ENCODE measurements at places on chromosomes 11 and 22.

- DNase-seq = peak; percentile 6
These were observed 13.2 kb upstream of the HDHD5 start for GRCh38 chr22:17172029-17172833.

- DNase-seq = no peak
These were observed 36.8 kb downstream of the TBX1 start for GRCh38 chr22:19797086-19798002.

- no peak for DNase-seq
These were observed 117.4 kb downstream of the SYN3 start for GRCh38 chr22:32940736-32941135.

GRCh38 chr11:34744511-34744910 is 123.6 kb downstream of the EHF start:
- DNase-seq = no peak

GRCh38 chr11:44128729-44129128 is 33.3 kb downstream of the EXT2 start:
- DNase-seq = no peak

GRCh38 chr22:49476176-49476575 is 351.5 kb downstream of the BRD1 start:
- no peak for DNase-seq

DNA sequence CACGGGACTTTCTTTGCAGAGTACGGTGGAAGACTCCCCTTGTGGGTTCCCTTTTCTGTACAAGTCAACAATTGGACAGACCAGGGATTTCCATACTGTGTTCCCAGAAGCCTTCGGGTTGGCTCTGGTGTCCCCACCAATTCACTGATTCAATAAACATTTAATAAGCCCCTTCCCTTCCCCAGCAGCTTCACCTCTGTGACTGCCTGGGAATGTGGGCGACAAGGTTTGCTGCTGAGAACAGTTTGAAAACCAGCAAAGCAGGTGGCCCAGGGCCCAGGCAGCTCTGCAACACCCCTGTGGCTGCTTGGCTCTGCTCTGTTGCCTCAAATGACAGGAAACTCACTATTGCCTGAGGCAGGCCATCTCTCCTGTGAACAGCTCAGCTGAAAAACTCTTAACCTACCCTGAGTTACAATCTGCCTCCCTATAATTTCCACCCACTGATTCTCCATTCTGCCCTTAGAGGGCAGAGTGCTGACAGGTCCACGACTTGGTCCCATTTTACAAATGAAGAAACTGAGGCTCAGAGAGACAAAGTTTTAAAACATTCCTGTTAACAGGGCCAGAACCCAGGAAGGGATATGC is 10.4 kb downstream of the ADORA2A start:
- no peak for DNase-seq

GRCh38 chr11:77144857-77145428 is 16.9 kb downstream of the MYO7A start:
- no peak for DNase-seq

DNA sequence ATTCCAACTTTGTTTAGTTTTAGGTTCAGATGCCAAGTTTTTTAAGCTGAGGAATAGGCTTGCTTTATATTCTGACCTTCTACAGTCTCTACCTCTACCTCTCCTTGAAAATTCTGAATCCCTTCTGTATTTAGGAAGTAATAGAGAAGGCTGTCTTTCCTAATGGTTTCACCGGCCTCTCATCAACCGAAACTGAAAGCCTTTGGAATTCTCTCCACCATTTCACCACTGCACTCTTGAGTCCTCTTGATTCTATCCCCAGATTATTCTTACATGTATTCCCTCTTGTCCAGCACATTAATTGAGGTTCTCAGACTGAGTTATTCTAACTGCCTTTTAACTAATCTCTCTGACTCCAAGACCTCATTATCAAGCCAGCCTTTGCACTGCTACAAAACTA is 67.7 kb upstream of the PICALM start:
- DNase-seq = no peak

DNA sequence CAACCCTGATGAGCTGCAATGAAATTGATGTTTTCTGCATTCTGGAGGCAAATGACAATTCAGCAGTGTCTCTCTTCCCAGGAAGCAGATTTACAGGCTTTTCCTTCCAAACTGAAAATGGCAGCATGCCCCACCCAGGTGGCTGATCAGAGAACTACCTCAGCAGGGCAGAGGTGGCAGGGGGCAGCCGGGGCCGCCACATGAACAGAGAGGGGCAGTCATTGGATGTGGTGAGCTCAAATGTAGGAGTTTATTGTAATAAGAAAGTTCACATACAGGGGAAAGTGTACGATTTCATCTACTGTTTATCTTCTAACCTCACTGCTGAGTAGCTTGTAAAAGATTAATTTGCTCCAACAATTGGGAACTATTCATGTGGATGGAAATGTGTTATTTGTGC is 15.7 kb upstream of the PARVA start:
- no peak for DNase-seq

DNA sequence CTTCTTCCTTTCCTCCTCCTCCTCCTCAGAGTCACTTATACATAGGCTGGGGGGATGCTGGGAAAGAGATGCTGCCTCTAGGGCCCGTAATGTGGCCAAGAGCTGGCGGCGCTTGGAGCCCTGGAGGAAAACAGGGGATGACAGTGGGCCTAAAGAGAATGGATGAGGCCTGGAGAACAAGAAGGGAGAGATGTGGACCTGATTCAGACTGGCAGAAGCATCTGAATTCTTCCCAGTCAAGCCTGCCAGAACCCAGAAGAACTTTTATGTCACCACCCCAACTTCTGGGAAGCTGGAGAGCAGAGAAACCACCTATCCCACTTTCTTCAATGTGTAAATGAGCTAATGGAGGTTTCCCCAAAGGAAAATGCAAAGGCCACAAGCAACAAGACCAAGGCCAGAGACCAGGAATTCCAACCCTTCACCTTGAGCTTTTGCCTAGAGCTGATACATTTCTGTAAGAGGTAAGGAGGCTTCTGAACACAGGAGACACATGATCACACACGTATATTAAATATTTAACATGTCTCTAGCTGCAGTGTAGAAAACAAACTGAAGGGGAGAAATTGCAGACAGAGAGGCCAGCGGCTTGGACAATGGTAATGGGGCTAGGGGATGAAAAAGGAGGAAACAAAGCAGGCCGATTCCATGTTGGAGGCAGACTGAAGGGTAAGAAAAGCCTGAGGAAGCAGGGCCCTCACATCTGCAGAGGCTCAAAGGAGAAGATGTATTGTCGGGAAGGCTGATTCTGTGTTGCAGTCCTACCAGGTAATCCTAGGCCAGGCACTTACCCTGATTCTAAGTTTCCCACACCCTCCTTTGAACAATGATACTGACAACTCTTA is 1.1 kb downstream of the RRP8 start:
- no peak for DNase-seq

DNA sequence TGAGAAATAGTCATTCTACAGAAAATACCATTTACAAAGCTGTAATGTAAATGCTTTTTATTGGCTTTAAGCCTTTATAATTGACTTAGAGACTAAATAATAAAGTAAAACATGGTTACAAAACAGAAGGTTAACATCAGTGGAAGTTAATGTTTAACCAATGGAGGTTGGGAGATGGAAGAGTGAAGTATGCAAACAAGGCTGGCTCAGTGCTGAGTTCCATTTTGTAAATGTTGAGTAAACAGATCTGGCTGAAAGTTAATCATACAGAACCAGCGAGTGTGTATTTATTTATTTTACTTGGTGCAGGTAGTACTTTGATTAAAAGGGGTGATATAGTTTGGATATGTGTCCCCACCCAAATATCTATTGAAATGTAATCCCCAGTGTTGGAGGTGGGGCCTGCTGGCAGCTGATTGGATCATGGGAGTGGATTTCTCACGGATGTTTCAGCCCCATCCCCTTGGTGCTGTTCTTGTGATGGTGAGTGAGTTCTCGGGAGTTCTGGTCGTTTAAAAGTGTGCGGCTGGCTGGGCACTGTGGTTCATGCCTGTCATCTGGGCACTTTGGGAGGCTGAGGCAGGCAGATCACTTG is 827.4 kb downstream of the OPCML start:
- DNase-seq = no peak

GRCh38 chr22:38572065-38572464 is 2.1 kb upstream of the DMC1 start:
- peak; percentile 64 for DNase-seq

- no peak for DNase-seq
These were observed 19.6 kb downstream of the POU2AF1 start for GRCh38 chr11:111359223-111360149.

DNA sequence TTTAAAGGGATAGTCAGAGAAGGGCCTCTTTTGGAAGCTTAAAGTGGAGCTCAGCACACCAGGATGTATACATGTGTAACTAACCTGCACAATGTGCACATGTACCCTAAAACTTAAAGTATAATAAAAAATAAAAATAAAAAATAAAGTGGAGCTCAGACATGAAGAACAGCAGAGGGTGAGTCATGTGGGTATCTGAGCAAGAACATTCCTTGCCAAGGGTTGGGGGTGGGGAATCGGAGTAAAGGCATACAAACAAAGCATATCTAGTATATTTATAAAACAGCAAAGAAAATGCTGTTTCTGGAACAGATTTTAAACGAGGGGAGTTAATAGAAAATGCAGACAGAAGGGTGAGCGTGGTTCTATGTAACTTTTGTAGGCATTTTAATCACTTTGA is 562.6 kb upstream of the ANO3 start:
- peak; percentile 46 for DNase-seq

GRCh38 chr22:45462034-45462655 is 40.5 kb upstream of the FBLN1 start:
- no peak for DNase-seq

- no peak for DNase-seq
These were observed 94.2 kb upstream of the DRD2 start for GRCh38 chr11:113569391-113569790.

- DNase-seq = peak; percentile 98
These were observed 549.1 kb downstream of the MN1 start for GRCh38 chr22:27252282-27253049.

DNA sequence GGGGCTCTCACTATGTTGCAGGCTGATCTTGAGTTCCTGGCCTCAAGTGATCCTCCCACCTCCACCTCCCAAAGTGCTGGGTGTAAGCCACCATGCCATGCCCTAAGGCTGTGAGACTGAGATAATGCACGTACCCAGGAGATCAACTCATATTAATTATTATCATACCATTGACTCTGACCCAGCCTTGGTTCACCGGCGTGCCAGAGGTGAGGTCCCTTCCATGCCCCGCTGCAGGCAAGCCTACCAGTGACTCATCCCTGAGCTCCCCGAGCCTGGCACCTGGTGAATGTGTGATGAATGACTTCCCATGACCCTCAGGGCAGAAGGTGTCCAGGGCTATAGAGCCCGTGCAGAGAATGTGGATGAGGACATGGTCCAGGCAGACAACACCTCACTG is 12.1 kb downstream of the GAL3ST1 start:
- no peak for DNase-seq

DNA sequence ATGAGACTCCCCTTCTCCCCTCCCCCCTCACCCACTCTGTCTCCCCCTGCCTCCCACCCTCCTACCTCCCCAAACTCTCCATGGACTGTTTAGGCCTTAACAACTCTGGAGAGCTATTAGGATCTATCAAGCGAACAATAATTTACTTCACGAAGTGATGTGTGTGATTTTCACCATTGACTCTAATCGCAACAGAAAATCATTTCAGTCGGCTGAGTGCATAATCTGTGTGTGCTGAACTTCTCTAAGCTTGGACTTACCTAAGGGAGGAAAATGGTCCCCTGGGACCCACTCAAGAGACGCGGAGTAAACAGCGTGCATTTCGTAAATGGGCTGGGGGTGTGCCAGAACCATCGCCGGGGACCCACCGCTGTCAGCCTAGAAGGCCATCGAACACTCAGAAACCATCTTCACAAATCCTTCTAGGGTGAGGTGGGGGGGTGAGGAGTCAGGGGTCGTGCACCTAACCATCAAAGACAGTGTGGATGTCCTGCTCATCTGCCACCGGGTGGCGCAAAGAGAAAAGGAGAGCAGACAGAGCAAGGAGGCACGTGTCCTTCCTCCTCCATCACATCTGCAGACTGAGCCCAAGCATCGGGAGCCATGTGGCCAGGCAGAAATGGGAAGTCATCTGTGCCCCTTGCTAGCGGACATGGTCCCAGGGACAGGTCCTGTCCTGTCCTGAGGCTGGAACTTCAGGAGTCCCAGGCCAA is 62.1 kb upstream of the NUP50 start:
- DNase-seq = peak; percentile 72

DNA sequence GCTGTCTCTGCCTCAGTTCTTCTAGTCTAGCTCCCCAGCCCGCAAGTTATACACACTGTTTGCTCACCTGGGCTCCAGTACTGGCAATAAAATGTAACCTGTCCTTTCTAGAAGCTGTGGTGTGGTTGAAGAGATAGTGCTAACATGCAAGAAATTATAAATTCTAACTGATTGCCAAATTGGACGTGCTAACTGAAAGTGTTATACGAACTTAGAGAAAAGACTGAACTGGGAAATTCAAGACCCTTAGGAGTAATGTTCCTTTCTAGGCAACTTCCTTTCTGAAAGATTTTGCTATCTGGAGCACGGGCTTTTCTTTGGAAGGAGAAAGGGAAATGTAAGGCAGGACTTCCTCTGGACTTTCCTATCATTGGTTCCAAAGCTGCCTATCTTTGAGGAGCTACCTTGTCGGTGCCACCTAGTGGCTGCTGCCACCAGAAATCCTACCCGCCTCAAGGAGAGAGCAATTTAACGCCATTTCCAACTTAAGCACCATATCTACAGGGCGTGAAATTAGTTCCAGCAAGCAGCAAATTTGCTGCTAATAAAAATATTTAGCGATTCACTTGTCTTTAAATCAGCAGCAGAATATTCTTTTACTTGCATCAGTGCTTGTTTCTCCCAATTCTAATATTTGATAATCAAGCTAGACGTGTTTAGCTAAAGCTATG is 12.7 kb upstream of the TMEM218 start:
- peak; percentile 70 for DNase-seq

DNA sequence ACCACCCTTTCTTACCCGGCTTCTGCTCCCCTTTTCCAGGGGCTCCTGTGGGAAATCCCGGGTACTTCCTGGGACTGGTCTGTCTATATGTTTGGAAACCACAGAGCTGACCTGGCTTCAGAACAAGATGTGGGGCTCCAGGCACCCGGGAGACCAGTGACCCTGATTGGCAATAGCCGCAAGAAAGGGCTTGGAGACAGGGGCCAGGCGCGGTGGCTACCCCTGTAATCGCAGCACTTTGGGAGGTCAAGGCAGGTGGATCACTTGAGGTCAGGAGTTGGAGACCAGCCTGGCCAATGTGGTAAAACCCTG is 3.2 kb upstream of the NEAT1 start:
- no peak for DNase-seq

DNA sequence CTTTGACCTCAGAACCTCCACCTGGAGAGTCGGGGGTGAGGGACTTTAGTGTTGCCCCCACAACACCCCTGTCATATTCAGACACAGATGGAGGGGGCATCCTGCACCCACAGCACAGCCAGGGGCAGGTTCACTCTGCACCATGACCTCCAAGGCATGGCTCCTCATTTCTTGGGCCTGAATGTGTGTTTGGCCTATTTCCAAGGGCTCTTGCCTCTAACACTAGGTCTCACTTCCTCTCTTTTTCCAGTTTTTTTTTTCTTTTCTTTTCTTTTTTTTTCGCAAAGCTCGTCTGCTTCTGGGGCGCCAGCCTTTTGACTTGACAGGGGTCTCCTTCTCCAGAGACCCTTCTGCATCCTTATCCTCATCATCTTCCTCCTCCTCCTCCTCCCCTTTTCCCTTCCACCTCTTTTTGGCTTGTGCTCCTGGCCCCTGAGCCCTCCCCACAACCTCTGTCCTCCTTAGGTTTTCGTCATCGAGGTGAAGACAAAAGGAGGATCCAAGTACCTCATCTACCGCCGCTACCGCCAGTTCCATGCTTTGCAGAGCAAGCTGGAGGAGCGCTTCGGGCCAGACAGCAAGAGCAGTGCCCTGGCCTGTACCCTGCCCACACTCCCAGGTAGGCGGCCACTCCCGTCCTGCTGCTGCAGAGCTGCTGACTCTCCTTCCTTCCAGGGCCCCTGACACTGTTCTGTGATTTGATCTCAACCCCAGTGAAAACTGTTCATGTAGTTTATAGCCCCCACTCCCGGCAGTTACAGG is 3.8 kb downstream of the NCF4 start:
- DNase-seq = no peak
